ENCODE measurements at places on chromosomes 2 and 18. TPM values are rescaled to one million over a fixed set of nuclear protein-coding genes. Genes with fewer than 3 reads are reported as not detected.

- H3K36me3 ChIP-seq: no peaks in the 10 kb centered on the region
- H3K27ac ChIP-seq: no peak overlapping the region
- no peaks in the 10 kb centered on the region for H3K4me1 ChIP-seq
- H3K27me3 ChIP-seq: no peaks in the 10 kb centered on the region
- H3K4me3 ChIP-seq: no peak overlapping the region
- DNase-seq: no peak
Observed at GRCh38 chr2:62858231-62858832, 152.8 kb downstream of the EHBP1 start.

GRCh38 chr2:226073496-226074160, 674.1 kb downstream of the NYAP2 start:
- no peak for DNase-seq
- no peak overlapping the region for H3K4me3 ChIP-seq
- no peaks in the 10 kb centered on the region for H3K4me1 ChIP-seq
- no peaks in the 10 kb centered on the region for H3K27me3 ChIP-seq

SLC16A14 gene
- 3.1 TPM for total RNA-seq

- H3K4me1 ChIP-seq: no peaks in the 10 kb centered on the region
- no peak for DNase-seq
- no peaks in the 10 kb centered on the region for H3K27me3 ChIP-seq
- no peak overlapping the region for H3K4me3 ChIP-seq
Observed at GRCh38 chr2:201016859-201017258, 53.4 kb upstream of the ORC2 start.

DNA sequence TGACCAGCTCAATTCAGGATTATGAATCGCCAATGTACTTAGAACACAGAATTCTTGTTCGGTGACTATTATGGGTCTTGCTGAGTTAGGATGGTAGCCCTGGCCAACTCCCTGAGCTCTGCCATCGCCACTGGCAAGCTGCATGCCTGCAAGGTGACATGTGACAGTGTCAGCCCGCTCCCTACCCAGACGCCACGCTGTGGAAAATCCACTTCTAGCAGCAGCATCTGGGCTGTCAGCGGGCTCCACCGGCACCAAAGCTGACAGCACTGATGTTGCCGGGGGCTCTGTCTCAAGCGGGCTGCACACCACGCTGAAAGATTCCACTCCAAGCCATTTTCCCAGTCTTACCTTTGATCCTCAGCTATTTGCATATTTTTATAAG, 100.7 kb downstream of the MYT1L start:
- no peaks in the 10 kb centered on the region for H3K27me3 ChIP-seq
- H3K36me3 ChIP-seq: no peaks in the 10 kb centered on the region
- no peak overlapping the region for H3K4me3 ChIP-seq
- H3K27ac ChIP-seq: no peak overlapping the region
- DNase-seq: no peak

ZNF638 gene
- total RNA-seq: 94.4 TPM

PCARE gene
- total RNA-seq: 0.05 TPM

GRCh38 chr2:50957896-50958295, 74.0 kb downstream of the NRXN1 start:
- no peaks in the 10 kb centered on the region for H3K36me3 ChIP-seq
- H3K27me3 ChIP-seq: no peaks in the 10 kb centered on the region
- DNase-seq: no peak
- H3K27ac ChIP-seq: no peak overlapping the region
- no peak overlapping the region for H3K4me3 ChIP-seq
- no peaks in the 10 kb centered on the region for H3K4me1 ChIP-seq

- no peak for DNase-seq
- no peak overlapping the region for H3K4me3 ChIP-seq
- H3K27me3 ChIP-seq: no peaks in the 10 kb centered on the region
- H3K27ac ChIP-seq: no peak overlapping the region
Observed at GRCh38 chr2:62302631-62303435, 106.9 kb downstream of the B3GNT2 start.

GRCh38 chr18:37537868-37538525, 27.6 kb downstream of the CELF4 start:
- H3K4me3 ChIP-seq: no peak overlapping the region
- no peak overlapping the region for H3K27ac ChIP-seq
- DNase-seq: peak; percentile 82
- H3K27me3 ChIP-seq: peaks cover 11% of the 10 kb centered on the region
- H3K4me1 ChIP-seq: no peaks in the 10 kb centered on the region
- H3K36me3 ChIP-seq: no peaks in the 10 kb centered on the region

DNA sequence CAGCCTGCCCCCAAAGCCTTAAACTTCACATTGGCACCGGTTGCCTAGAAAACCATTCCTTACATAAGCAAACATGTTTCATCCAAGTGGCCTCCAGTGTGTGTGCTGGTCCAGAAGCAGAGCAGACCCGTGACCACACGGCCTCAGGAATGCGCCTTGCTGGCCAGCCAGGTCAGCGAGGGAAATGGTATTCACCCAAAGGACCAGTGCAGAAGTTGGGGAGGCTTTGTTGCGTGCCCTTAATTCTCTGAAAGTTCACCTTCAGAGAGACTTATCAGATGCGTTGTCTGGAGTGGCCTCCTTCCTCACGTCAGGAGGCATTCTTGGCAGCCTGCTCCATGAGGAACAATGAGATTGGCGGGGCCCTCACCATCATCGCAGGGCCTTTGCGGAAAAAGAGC, 25.9 kb downstream of the NRP2 start:
- no peaks in the 10 kb centered on the region for H3K27me3 ChIP-seq
- peaks cover 66% of the 10 kb centered on the region for H3K4me1 ChIP-seq
- H3K4me3 ChIP-seq: no peak overlapping the region
- no peak for DNase-seq
- H3K36me3 ChIP-seq: no peaks in the 10 kb centered on the region
- H3K27ac ChIP-seq: peak overlapping the region; percentile 77

LRP2 gene
- 34.6 TPM for total RNA-seq

TRIM43B gene
- total RNA-seq: not detected

- H3K4me3 ChIP-seq: no peak overlapping the region
- no peaks in the 10 kb centered on the region for H3K27me3 ChIP-seq
- no peak overlapping the region for H3K27ac ChIP-seq
- no peaks in the 10 kb centered on the region for H3K36me3 ChIP-seq
- no peak for DNase-seq
Observed at GRCh38 chr18:27685807-27686412, 491.0 kb downstream of the CDH2 start.

DNA sequence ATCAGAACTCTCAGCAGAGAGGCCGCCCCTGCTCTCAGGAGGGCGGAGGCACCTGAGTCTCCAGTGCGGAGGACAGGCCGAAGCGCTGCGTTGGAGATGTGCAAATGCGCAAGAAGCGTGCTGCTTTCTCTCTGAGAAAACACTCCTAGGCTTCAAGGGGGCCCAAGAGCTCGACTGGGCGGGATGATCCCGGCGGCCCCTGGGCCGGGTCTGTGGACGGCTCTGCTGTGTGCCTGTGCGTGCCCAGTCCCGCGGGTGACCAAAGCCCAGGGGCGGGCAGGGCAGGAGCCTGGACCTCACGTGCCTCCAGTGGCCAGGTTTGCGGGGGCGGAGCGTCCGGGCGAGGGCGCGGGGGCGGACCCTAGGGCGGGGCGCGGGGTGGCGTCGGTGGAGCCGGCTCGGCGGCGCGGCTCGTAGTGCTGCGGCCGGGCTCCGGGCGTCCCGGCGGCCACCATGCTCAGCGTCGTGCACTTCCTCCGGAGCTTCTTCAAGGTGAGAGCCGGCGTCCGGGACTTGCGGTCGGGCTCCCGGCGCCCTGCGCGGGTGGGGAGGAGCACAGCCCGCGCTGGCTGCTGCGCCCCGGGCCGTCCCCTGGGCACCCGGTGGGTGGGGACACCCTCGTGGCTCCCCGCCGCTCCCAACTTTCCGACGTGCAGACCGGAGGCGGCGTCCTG, at the start of gene ARHGEF4:
TSS of gene ARHGEF4 (plus strand) at position 414 of the 674 bp plus-strand sequence. CDS start at position 454, 40 bp downstream.
- peaks cover 89% of the 10 kb centered on the region for H3K27me3 ChIP-seq
- H3K36me3 ChIP-seq: no peaks in the 10 kb centered on the region
- peak within 1 kb of the TSS; percentile 33 for H3K4me3 ChIP-seq
- no peak within 1 kb of the TSS for H3K27ac ChIP-seq
- peak; percentile 47 for DNase-seq

DNA sequence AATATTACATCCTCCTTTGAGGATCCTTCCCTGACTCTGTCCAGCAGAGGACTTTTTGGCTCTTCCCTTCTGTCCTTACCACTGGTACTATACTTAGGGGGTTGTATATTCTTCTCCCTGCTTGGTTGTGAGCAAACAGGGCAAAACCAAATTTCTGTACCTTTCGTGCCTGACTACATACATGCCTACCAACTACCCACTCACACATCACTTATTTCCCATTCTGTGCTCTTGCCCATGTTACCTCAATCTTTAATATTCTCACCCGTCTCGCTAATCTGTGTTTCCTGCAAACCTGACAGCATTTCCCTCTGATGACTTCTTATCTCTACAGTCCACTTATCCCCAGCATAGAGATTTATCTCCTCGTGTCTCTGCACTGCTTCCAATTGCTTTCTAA, 58.6 kb downstream of the FTCDNL1 start:
- no peaks in the 10 kb centered on the region for H3K4me1 ChIP-seq
- DNase-seq: no peak
- H3K27ac ChIP-seq: no peak overlapping the region
- no peaks in the 10 kb centered on the region for H3K27me3 ChIP-seq

SCYGR4 gene
- total RNA-seq: not detected

ANKRD36C gene
- 23.5 TPM for total RNA-seq

DNA sequence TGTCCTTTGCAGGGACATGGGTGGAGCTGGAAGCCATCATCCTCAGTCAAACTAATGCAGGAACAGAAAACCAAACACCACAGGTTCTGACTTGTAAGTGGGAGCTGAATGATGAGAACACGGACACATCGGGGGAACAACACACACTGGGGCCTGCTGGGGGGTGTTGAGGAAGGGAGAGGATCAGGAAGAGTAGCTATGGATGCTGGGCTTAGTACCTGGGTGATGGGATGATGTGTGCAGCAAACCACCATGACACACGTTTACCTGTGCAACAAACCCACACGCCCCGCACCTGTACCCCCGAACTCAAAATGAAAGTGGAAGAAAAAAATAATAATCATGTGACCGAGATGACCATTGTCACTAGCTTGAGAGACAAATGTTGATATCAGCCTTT, 114.7 kb downstream of the NDUFA10 start:
- H3K27ac ChIP-seq: no peak overlapping the region
- no peaks in the 10 kb centered on the region for H3K36me3 ChIP-seq
- H3K4me1 ChIP-seq: no peaks in the 10 kb centered on the region
- H3K27me3 ChIP-seq: no peaks in the 10 kb centered on the region

- H3K4me3 ChIP-seq: no peak overlapping the region
- no peaks in the 10 kb centered on the region for H3K4me1 ChIP-seq
- no peaks in the 10 kb centered on the region for H3K36me3 ChIP-seq
- H3K27me3 ChIP-seq: no peaks in the 10 kb centered on the region
Observed at GRCh38 chr2:9721344-9721743, 90.5 kb upstream of the YWHAQ start.

DNA sequence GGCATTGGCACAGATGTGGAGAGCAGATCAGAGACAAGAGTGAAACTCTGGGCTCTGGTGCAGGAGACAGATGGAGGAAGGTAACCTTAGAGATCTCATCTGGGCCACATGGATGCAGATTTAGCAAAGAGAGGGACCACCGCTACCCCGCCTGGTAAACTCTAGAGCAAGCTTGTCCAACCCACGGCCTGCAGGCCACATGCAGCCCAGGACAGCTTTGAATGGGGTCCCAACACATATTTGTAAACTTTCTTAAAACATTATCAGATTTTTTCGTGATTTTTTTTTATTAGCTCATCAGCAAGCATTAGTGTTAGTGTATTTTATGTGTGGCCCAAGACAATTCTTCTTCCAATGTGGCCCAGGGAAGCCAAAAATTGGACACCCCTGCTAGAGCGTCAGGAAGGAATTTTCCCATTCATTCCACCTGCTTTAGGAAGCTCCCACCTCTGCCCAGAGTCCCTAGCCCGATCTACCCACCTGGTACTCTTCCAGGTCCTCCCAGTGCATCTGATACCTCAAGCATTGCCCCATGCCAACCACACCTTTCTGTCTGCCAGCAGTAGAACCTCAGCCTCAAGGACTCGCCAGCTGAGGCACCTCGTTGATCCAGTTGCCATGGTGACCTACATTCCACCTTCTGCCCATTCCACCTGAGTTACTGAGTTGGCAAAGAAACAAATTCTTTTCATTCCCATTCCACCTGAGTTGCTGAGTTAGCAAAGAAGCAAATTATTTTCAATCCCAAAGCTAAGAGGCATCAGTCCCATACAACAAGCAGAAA, at the start of gene CIB4:
TSS of gene CIB4 (minus strand) at position 586 of the 784 bp plus-strand sequence. CDS start at position 534, 52 bp downstream.
- H3K4me1 ChIP-seq: peaks cover 7% of the 10 kb centered on the region
- DNase-seq: peak; percentile 64
- H3K27me3 ChIP-seq: no peaks in the 10 kb centered on the region
- H3K36me3 ChIP-seq: no peaks in the 10 kb centered on the region

ANO7 gene
- 1.3 TPM for total RNA-seq

GRCh38 chr2:38430196-38430595, 53.1 kb upstream of the ATL2 start:
- no peak overlapping the region for H3K4me3 ChIP-seq
- H3K36me3 ChIP-seq: no peaks in the 10 kb centered on the region
- H3K27me3 ChIP-seq: no peaks in the 10 kb centered on the region
- H3K27ac ChIP-seq: no peak overlapping the region
- no peaks in the 10 kb centered on the region for H3K4me1 ChIP-seq

DNA sequence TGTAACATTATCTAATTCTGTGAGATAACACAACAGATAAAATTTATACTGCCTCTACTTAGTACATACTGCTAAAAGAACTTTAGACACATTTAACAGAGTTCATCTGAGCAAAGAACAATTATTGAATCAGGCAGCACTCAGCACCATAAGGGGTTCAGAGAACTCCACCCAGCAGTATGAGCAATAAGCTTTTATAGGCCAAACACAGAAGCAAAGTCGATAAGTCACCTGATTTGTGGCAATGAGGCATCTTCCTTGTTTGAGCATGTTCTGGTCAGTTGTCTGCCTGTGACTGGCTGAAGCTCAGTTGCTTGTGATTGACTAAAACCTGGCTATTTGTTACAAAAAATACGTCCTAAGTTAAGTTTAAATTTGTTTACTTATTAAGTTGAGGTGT, 746.1 kb upstream of the DDX18 start:
- no peak for DNase-seq
- no peaks in the 10 kb centered on the region for H3K36me3 ChIP-seq
- no peak overlapping the region for H3K4me3 ChIP-seq
- no peak overlapping the region for H3K27ac ChIP-seq
- H3K4me1 ChIP-seq: no peaks in the 10 kb centered on the region
